ENCODE measurements at places on chromosomes 7 and 10.

DNA sequence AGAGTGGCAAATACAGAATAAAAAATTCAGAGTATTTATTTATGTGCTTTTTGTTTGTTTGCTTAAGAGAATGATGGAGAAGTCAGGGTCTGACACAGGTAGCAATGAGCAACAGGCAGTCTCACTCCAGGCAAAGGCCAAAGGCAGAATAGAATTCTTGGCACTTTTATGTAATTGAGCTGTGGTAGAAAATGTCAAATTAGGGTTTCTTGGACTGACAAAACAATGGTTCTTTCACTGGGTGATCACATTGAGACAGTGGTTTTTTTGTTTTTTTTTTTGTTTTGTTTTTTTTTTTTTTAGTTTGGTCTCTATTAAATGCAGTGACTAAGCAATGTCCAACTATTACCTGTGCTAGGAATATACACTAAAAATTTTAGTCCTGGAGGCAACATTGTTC is 27.4 kb downstream of the POM121L12 start:
- no peak for DNase-seq

- no peak for DNase-seq
Observed at GRCh38 chr10:97549587-97550322, 22.8 kb upstream of the ANKRD2 start.

DNA sequence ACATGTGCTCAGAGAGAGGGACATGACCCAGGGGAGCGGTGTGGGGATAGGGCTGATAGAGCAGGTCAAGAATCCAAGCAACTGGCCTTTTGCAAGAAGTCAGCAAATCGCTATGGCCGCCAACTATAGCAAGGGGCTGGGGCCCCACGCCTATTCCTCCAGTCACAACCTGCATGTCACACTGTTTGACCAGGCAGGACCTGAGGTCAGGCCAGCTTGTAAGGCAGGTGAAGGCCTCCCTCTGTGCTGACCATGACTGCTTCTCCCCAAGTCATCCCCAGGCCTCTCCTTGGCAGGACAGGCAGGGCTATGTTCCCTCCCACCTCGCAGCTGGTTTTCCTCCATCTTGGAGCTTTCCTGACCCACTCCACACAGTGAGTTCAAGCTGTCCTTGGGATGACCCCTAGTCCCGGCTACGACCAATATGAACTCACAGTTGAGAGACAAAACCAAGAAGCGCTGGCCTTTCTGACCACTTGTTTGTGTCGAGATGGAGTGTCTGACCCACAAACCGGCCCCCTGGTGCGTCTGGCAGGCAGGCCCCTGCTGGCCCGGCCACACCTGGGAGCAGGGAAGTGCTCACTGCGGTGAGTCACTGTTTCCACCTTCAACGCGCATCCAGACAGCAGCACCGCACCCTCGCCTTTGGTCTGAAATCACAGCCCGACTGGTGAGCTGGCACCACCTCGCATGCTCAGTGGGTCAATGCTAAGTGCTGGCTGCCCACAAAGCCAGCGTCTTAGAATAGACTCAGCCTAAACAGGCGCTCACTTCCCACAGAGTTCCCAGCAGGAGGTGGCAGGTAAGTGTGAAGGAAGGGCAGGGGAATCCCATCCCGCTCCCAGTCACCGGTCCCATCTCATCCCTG is 81.4 kb downstream of the VWA2 start:
- DNase-seq: no peak

GRCh38 chr7:88310956-88311674 is 4.4 kb upstream of the STEAP4 start:
- DNase-seq: no peak

- no peak for DNase-seq
Observed at GRCh38 chr7:83837683-83838082, 188.7 kb upstream of the SEMA3E start.

GRCh38 chr7:30810986-30811385 is 39.8 kb downstream of the MINDY4 start:
- DNase-seq: no peak

- DNase-seq: no peak
Observed at GRCh38 chr10:126650161-126650560, 20.3 kb downstream of the C10orf90 start.

- no peak for DNase-seq
Observed at GRCh38 chr7:45100761-45101480, 10.6 kb downstream of the TBRG4 start.

DNA sequence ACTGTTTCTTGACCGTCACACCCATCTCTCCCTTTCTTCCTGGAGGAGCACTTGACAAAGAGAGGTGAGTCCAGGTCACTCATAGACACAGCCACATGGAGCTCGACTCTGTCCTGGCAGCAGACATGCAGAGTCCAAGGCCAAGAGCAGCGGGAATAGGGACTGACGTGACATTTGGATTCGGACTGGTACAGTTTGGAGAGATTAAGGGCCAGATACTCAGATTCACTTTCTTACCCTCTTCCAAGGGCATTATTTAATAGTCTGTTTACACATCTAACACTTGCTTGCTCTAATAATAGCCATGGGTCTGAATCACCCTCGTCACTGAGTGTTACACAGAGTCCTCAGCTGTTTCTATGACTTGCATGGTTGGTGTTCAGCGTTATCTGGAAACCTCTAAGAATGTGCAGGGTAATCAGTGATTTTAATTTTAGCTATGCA is 39.2 kb upstream of the OTUD1 start:
- DNase-seq: no peak

- no peak for DNase-seq
Observed at GRCh38 chr10:48187713-48188485, 86.6 kb downstream of the FRMPD2 start.

DNA sequence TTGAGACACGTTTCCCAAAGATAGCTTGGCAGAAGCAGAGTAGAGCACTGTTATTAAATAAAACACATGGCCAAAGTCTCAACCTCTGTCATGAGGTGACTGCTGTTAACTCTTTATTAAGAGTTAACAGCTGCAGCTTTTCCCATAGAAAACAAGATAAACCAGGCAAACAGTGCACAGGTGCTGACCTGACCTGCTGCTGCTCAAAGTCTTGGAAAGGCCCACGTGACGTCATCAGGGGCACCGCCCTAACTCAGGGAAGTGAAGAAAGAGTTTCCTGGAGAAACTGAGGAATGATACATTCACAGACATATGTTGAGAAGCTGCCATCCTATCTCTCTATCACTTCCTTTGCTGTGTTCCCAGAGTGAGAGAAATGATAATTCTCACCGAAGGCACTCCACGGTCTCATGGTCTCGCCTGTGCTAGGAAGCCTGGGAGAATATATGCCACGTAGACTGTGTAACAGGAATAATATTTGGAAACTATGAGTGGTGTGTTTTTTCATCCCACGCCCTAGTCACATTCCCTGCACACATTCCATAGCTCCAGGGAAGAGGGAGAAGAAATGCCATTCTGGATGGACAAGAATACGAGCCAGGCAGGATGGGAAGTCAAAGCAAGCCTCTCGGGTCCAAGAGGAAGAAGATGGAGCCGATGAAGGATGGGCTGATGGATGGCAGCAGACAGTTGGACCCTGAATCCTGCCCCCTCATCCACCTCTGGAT is 146.2 kb upstream of the NFE2L3 start:
- no peak for DNase-seq

Measured in activated T-cell treated with anti-CD3 and anti-CD28 coated beads for 1 hour (primary cell).